ENCODE measurements at places on chromosomes 16 and 17.
A peak's percentile ranks its signal among the peaks of the same experiment; 100 is the strongest.

- no peak for DNase-seq
These were observed 110.4 kb downstream of the CMIP start for GRCh38 chr16:81554979-81555378.

GRCh38 chr16:648071-648780, 939 bp upstream of the WDR90 start:
- DNase-seq, result peak; percentile 25

DNA sequence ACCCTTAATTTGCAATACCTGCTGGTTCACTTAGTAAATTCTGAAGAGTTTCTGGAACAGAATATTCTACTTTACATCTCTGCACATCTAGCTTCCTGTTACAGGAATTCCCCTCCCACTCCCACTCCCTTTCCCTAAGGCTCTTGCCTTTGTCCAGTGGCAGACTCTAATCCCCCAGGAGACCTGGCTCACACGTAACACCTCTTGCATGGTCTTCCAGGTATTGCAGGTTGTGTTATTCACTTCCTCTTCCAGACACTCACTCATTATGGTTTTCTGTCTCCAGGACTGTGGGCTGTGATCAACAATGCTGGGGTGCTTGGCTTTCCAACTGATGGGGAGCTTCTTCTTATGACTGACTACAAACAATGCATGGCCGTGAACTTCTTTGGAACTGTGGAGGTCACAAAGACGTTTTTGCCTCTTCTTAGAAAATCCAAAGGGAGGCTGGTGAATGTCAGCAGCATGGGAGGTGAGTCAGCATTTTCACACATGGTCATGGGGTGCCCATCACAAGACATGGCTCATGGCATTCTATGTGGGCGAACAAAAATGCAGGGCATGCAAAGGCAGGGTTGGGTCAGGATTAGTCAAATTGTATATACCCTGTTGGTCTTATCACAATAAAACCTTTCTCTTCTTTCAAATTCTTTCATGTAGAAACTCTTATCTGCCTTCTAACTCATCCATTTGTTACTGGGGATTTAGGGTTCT, 35.8 kb downstream of the HSD17B2 start:
- no peak for DNase-seq

GRCh38 chr17:40791787-40792436, 7.8 kb downstream of the KRT28 start:
- no peak for DNase-seq

- DNase-seq, result no peak
These were observed at the start of gene BCO1 for GRCh38 chr16:81238296-81239011. BCO1 (plus strand) TSS chr16:81238689; CDS start chr16:81238909, 220 bp downstream.

DNA sequence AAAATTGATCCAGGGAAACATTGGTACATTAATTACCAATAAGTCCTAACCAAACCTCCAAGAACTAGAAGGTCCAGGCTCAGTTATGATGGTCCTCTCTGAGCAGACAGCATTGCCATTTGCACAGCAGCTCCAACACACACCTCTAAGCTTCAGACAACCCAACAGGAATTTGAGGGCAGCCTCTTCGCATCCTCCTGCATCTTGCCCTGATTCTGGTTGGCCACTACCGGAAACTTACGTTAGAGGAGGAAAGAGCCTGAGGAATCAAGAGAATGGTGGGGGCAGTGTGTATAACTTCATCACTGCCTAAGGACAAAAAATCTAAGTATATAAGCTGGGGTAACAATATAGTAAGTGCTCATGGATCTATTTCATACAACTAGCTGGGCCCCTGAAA, 15.7 kb downstream of the FAM117A start:
- DNase-seq, result no peak

GRCh38 chr17:73827627-73828291, 183.5 kb upstream of the SDK2 start:
- DNase-seq, result no peak

DNA sequence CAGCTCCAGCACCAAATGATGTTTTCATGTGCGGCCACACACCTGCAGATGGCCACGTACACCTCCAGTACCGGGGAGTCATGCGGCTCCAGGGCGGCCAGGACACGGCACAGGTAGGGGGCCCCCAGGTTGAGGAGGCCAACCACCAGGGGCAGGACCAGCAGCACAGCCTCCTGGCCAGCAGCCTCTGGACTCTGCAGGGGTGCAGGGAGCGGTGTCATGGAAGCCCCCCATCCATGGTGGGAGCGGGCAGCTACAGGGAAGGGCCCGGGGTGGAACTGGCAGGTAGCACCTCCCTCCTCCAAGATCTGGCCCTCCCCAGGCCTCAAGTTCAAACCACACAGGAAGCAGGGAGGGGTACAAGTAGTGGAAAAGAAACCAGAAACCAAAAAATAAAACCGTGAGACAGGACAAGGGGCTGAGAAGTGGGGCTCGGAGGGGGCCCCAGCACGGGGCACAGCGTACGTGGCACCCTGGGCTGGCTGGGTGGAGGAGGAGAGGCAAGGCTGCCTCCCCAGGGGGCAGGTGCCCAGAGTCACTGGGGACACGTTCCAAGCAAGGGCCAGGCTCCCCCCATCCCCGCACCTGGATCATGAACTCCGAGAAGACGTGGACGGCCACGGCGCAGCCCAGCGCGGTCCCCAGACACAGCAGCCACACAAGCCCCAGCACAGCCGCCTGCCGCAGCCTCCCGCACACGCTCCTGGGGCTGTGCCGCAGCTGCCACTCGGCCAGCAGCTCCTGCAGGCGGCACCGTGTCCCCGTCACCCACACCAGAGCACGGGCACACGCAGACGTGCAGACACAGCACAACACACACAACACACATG, 7.4 kb downstream of the TMC6 start:
- DNase-seq, result no peak

DNA sequence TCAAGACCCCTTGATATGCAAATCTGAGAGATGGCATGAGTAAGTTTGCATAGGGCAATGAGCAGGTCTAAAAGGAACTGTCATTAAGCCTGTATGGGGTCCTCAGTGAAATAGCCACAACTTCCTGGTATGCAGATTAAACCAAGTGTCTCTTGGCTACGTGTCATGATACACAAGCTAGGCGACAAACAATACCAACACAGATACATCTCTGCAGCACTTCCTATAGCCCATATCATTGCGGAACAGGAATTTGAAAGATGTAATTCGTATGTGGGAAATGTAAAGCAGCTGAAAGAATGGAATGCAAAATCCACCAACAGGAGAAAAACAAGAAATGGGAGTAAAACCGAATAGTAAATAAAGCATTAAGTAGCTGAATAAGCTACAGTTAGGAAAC, 12.9 kb downstream of the PRSS22 start:
- DNase-seq, result no peak

- no peak for DNase-seq
These were observed 68.8 kb downstream of the ABR start for GRCh38 chr17:1110862-1111598.

DNA sequence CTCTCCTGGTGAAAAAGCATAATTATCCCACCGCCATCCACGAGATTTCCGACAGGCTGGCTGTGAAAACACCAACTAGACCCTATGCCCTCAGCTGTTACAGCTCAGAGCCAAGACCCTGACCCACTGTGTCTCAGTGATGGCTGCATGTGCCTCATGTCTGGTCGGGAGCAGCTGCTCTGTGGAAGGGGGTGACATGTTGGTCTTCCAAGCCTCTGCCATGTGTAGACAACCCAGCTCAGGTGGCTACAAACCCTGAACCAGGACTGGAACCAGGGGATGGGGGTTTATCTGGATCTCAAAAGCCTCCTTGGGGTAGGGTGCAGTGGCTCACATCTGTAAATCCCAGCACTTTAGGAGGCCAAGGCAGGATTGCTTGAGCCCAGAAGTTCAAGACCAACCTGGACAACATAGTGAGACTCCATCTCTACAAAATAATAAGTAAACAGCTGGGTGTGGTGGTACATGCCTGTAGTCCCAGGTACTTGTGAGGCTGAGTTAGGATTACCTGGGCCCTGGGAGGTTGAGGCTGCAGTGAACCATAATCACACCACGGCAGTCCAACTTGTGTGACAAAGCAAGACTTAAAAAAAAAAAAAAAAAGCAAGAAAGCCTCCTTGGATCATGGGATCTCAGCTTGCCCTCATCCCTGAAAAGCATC, 220.3 kb downstream of the CPPED1 start:
- DNase-seq, result no peak

DNA sequence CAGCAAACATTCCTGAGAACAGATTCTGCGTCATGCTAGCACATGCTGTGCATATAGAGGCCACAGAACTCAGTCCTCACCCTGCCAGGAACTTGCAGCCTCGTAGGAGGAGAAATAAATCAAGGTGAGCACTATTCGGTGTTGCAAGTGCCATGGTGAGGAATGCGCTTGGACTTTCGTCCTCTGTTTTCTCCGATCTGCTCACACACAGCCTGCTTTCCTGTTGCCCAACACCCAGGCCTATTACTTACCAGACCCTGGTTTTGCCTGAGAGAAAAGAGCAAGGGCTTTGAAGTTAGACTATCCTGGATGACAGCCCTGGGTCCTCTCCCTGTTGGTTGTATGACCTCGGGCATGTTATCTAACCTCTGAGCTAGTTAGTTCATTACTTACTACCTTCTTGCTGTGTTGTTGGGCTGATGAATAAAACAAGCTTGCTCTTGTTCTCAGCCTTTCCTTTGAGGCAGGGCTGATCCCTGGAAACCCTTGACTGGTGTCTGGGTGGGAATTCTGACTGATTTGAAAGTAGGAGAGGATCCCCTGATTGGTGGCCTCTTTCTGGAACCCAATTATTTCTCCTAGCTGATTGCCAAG, 2.9 kb downstream of the ACSF2 start:
- DNase-seq, result no peak

GRCh38 chr17:56110463-56111135, 42.7 kb upstream of the ANKFN1 start:
- no peak for DNase-seq

DNA sequence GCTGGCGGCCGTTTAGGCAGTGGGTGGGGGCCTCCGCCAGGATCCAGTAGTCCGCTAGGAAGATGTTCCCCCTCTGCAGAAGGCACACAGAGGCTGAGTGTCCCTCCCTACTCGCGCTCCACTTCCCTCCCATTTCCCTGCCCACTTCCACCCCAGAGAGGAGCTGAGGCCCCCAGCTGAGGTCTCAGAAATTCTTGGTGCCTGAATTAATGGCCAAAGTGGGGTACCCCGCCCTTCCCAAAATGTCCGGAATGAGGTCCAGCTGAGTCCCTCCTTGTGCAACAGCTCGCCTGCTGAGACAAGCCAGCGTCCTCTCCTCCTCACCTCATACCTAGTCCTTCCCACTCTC, 7.9 kb downstream of the ALOXE3 start:
- no peak for DNase-seq

DNA sequence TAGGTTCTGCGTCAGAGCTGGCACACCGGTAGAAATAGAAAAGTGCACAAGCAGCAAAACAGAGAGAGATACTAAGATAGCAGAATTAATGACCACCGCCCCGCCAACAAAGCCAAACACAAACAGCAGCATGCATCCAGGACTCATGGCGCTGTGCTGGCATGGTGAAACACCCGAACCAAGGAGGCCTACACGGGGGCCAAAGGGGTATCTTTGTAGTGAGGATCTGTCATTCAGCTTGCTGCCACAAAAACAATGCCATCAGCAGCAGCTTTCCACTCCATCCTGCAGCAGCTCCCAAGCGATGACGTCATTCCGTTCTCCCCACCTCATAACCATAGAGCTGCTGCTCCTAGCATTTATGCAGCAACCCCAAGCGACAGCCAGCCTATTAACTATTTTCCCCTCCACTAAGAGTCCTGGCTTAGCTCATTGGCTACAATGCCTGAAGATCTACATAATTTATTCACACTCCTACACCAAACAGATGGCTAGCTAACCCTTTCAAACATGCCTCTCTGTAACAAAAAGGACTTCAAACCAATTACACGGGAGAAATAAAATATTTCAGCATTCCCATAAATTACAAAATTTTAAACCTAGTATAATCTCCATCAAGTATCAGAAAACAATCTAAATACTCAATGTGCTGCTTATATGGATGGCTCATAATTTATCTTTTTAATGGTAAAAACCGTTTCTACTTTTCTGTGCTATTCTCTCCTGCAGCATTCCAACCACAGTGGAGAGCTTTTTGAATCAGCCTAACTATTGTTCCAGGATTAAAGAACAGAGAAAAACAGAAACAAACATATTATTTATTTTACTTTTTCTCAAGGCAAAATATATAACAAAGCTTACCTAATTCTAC, 73.9 kb downstream of the SPAG9 start:
- DNase-seq, result peak; percentile 94

GRCh38 chr17:40322358-40323315, 13.7 kb downstream of the RARA start:
- peak; percentile 60 for DNase-seq

GRCh38 chr16:61544165-61544564, 492.1 kb downstream of the CDH8 start:
- no peak for DNase-seq

- no peak for DNase-seq
These were observed 98.3 kb downstream of the CMIP start for GRCh38 chr16:81542609-81543570.

DNA sequence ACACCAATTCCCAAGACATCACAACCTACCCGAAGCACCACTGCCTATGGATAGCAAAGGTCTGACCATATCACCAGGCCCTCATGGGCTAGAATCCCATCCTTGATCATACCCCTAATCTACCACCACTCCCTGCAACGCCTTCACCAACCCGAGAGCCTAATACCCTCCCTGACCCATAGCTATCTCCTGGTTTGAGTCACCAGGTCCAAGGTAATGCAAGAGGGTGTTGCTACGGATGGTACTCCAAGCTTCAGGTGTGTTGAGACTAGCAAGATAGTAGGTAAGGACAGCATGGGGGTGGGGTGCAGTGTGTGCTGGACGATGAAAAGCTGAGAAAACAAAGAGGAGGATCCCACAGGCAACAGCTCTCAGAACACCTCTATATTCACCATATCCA, 258.0 kb downstream of the ZFHX3 start:
- DNase-seq, result no peak

- DNase-seq, result no peak
These were observed 14.2 kb downstream of the SNX20 start for GRCh38 chr16:50666658-50667496.

DNA sequence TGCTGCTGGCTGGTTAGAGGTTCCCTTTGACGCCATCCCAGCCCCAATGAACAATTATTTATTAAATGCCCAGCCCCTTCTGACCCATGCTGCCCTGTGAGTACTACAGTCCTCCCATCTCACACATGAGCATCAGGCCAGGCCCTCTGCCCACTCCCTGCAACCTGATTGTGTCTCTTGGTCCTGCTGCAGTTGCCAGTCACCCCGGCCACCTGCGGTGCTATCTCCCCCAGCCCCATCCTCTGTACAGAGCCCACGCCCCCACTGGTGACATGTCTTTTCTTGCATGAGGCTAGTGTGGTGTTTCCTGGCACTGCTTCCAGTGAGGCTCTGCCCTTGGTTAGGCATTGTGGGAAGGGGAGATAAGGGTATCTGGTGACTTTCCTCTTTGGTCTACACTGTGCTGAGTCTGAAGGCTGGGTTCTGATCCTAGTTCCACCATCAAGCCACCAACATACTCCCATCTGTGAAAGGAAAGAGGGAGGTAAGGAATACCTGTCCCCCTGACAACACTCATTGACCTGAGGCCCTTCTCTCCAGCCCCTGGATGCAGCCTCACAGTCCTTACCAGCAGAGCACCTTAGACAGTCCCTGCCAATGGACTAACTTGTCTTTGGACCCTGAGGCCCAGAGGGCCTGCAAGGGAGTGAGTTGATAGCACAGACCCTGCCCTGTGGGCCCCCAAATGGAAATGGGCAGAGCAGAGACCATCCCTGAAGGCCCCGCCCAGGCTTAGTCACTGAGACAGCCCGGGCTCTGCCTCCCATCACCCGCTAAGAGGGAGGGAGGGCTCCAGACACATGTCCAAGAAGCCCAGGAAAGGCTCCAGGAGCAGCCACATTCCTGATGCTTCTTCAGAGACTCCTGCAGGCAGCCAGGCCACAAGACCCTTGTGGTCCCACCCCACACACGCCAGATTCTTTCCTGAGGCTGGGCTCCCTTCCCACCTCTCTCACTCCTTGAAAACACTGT, 11.3 kb downstream of the CX3CL1 start:
- no peak for DNase-seq
